ENCODE measurements at places on chromosomes 16 and 17.

GRCh38 chr16:52318302-52319009, 228.5 kb downstream of the TOX3 start:
- DNase-seq, result no peak

- peak; percentile 21 for DNase-seq
Observed at GRCh38 chr16:23920899-23921298, 85.1 kb downstream of the PRKCB start.

- no peak for DNase-seq
Observed at GRCh38 chr16:69833357-69834282, 71.5 kb downstream of the WWP2 start.

- no peak for DNase-seq
Observed at GRCh38 chr17:44213403-44214229, 5.9 kb downstream of the UBTF start.

DNA sequence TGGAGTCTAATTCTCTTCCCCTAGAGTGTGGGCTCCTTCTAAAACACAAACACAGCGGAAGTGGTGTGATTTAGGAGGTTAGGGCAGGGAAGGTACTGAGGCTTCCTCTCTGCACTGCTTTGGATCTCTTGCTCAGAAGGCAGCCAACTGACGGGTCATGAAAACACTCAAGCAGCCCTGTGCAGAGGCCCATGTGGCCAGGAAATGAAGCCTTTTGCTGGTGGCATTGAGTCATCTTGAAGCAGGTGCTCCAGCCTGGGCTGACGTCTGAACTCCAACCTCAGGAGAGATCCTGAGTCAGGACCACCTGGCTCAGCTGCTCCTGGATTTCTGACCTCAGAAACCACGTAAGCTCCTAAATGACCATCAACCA, 72.9 kb downstream of the MRM1 start:
- DNase-seq, result peak; percentile 29

DNA sequence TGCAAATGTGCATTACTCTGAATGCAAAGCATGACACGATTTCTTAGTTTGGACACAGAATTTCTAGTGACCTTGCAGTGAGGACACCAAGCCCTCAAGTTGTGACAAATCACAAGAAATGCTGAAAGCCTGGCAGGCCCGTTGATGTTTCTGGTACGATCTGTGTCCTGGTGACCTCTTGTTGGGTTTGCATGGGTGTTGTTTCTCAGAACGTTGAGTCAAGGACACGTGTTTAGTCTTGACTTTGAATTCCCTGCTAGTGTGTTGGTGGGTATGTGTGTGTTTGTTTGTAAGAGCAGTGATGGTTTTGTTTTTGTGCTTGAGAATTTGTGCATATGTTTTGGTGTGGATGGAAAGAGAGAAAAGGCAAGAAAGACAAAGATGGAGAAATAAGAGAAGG, 37.8 kb upstream of the MAF start:
- DNase-seq, result no peak

GRCh38 chr16:52863000-52863399, 189.7 kb downstream of the CHD9NB start:
- DNase-seq, result no peak

DNA sequence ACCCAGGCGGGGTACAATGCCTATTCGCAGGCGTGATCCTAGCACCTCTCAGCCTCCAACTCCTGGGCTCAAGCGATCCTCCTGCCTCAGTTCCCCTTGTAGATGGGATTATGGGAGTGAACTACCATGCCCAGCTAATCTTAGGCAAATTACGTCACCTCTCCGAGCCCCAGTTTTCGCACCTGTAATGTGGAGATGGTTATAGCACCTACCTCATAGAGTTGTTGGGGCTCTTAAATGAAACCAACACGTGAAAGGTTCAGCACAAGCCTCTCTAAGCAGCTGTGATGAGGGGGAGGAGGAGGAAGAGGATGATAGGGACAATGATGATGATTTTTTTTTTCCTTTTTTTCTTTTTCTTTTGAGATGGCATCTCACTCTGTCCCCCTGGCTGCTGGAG, 59.9 kb downstream of the ABR start:
- DNase-seq, result no peak

- DNase-seq, result no peak
Observed at GRCh38 chr17:72446118-72446517, 325.3 kb downstream of the SOX9 start.

GRCh38 chr17:77178563-77178962, 37.8 kb downstream of the SEC14L1 start:
- no peak for DNase-seq

DNA sequence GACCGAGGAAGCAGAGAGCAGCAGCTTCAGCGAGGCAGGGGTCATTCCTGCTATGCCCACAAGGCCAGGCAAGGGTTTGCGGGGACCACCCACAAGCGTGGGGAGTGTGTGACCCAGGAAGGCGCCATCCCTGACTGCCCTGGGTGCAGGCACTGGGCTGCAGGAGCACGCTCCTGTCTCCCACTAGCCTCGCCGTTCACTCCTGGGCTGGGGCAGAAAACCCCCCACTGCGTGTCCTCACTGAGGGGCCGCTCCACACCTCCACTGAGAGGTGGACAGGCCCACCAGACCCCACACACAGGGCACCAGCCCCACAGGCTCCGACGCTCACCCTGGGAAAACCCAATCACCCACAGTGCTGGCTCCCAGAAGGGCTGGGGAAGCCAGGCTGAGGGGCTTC, 56.1 kb downstream of the KLHDC4 start:
- DNase-seq, result no peak

DNA sequence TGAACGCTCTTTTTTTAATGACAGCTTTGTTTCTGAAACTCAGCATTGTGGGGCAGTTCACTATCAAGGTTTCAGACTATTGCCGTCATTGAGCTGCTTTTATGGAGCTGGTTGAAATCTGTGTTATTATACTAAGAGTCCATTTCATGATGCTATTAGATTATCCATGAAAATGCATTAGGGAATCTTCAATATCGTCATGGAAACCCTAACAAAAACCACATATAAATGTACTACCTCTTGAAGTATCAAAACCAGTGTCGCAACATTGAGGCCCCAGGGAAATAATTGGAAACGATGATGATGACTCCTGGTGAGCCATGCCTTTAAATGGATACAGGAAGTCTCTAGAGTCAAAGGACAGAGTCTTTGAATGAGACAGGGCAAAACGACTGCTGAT, 231.6 kb upstream of the CPHXL start:
- DNase-seq, result no peak

DNA sequence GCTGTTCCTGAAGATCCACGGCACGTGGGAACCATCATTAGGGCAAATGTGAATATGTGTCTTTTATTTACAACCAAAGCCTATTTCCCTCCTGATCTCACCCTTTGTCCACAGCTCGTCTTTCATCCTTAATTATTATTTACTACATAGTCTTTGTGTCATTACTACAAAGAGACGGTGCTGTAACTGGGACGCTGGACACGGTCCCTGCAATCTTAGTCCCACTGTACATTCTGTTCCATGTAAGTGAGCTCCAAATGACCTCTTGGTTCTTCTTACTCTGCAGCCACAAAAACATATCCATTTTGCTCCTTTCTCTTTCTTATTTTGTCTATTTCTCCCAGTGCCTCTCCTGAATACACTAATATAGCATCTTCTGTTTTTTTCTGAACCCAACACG, 12.7 kb upstream of the KRT23 start:
- no peak for DNase-seq

- DNase-seq, result no peak
Observed at GRCh38 chr16:71504901-71505300, 15.8 kb upstream of the ZNF19 start.

GRCh38 chr17:66734186-66734943, 100.6 kb upstream of the CACNG5 start:
- DNase-seq, result no peak

- DNase-seq, result no peak
Observed at GRCh38 chr17:15444805-15445204, 22.6 kb downstream of the CDRT4 start.

GRCh38 chr17:33858682-33859081, 396.4 kb upstream of the CCL2 start:
- no peak for DNase-seq

- DNase-seq, result no peak
Observed at GRCh38 chr16:69936751-69937211, 14.4 kb upstream of the CLEC18A start.

- DNase-seq, result no peak
Observed at GRCh38 chr16:10770907-10771306, 27.3 kb downstream of the NUBP1 start.

GRCh38 chr16:77246150-77246549, 46.9 kb downstream of the SYCE1L start:
- no peak for DNase-seq

DNA sequence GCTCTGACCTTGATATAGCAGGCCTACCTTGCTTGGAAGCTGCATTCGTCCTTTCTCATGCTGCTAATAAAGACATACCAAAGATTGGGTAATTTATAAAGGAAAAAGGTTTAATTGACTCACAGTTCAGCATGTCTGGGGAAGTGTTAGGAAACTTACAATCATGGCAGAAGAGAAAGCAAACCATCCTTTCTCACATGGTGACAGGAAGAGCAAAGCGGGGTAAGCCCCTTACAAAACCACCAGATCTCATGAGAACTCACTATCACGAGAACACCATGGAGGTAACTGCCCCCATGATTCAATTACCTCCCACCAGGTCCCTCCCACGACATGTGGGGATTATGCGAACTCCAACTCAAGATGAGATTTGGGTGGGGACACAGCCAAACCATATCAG, 6.0 kb upstream of the MAPT start:
- DNase-seq, result peak; percentile 15

GRCh38 chr17:279776-280175, 72.8 kb downstream of the RPH3AL start:
- no peak for DNase-seq

DNA sequence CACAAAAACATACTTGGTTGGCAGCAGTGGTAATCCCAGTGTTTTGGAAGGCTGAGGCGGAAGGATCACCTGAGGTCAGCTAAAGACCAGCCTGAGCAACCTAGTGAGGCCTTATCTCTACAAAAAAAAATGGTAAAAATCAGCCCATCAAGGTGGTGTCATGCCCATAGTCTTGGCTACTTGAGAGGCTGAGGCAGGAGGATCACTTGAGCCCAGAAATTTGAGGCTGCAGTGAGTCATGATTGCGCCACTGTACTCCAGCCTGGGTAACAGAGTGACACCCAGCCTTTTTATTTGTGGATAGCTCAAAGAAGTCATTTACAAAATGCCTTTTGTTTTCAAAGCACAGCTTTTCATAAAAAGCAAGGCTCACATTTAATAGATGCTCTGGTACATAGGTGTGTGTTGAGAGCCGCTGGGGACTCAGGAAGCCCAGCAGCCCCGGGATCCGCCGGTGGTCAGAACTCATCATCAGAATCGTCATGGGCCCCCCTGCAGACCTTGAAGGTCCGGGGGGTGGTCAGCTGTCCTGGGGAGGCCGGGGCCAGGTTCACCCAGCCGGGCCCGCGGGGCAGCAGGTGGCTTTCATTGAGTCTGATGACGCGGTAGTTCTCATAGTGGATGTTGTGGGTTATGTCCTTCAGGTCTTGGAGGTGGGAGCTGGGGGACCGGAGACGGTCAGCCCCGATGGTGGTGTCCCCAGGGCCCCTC, 10.5 kb upstream of the ZNF500 start:
- no peak for DNase-seq

GRCh38 chr16:59400830-59401229, 666.7 kb upstream of the GOT2 start:
- DNase-seq, result no peak

GRCh38 chr16:81437865-81438264, 6.7 kb upstream of the CMIP start:
- DNase-seq, result no peak

DNA sequence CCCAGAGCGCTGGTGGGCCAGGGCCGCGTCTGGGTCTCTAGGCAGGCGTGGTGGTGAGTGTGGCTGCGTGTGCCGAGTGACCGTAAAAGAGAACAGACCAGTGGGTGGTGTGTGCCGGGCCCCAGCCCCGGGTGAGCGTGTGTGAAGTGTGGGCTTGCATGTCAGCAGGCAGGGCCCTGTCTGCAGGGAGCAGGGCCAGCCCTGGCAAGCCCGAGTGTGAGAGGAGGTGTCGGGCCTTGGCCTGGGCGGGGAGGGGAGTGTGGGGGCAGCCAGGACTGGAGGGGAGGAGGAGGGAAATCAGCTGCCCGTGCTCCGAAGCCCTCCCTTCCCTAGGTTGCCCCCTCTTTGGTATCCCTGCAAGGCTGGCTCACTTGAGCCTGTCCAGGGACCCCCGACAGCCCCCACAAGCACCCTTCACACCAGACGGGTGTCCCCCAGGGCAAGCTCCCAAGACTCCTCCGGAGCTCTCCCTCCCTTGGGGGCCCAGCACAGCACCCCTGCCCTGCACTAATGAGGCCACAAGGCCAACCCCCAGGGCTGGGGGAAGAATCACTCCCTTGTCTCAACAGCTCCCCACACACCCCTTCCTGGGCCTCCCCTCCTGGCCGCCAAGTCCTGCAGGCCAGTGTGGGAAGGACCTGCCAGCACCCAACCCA, 1.9 kb downstream of the USH1G start:
- no peak for DNase-seq

- DNase-seq, result peak; percentile 58
Observed at GRCh38 chr17:7479213-7480088, at the start of gene ZBTB4. ZBTB4 (minus strand) TSS chr17:7479631; CDS start chr17:7466801, 12,830 bp downstream.

DNA sequence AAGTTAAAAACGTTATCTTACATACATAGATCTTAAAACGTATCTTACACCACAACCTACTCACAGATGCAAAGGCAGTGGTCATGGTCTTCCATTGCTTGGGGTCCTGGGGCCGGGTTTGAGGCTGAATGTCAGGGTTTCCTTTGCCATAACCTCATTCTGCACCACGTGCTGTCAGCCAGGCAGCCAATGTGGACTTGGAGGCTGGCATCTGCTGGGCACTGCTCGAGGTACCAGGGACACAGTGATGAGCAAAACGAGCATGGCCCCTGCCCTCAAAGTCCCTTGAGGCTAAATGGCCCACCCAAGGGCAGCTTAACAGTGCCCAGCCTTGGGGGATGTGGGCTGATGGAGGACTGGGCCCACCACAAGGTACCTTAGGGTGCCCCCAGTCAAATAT, 35.8 kb upstream of the RGS9 start:
- no peak for DNase-seq

GRCh38 chr17:40115101-40115436, 6.7 kb upstream of the MSL1 start:
- DNase-seq, result no peak

DNA sequence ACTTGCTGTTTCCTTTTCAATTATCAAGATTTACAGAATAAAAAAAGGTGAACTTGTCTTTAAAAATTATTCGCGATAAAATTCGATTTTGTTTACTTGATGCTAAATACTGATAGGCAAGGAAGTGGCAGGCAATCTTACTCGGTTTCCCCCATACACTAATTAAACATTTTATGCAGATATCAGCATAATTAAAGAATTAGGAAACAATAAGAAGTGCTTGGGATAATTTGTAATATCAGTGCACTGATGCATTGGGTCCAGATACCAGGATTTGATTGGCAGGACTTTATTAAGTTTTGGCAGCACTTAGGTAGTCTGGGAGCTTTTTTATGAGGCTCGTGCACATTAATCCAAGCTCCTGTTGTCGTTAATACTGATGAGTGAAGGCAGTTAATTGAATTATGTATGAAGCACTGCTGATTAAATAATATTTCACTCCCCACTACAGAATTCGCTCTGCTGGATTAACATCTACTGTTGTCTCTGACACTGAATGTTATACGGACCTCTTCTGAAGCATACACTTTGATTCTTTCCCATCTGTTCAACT, 165.6 kb downstream of the CA10 start:
- DNase-seq, result no peak

Data from stimulated activated CD4-positive, alpha-beta T cell treated with anti-CD3 and anti-CD28 coated beads, Interleukin-4, amount 100 ng/mL, for 24 hours (primary cell).